Activated naive CD4-positive, alpha-beta T cell treated with anti-CD3 and anti-CD28 coated beads for 36 hours (primary cell): ENCODE measurements at places on chromosomes 1 and 21. TPM values are rescaled to one million over a fixed set of nuclear protein-coding genes. Genes with fewer than 3 reads are reported as not detected.
A peak's percentile ranks its signal among the peaks of the same experiment; 100 is the strongest.

DNA sequence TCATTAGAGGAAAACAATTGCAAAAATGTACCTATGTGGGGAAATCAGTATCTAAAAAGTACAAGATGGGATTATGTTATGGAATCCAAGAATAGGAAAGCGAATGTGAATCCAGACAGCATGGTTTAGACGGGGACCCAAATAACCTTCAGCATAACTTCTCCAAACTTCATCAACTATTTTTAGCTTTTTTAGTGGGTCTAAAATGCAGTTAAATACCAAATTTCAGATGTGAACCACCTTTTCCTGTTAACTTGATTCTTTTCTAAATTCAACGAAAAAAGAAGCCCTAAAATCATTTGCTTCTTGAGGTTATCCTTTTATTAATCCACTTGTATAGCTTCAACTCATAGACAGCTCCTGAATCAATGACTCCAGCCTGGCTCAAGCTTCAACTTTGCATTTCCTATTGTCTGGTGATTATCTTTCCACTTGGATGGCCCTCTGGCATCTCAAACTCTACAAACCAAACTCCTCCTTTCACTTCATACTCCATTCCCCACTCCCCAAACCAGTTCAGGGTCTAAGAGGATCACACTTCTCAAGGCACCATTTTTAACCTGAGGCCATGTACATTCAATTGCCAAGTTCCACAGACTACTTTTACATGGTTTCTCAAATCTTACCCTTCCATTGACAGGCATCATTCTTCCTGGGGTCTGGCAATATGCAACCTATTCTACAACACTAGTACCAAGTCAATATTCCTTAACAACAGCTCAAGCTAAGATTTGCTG is 7.4 kb downstream of the ERRFI1 start:
- DNase-seq = no peak
- no peaks in the 10 kb centered on the region for H3K4me1 ChIP-seq
- peaks cover 15% of the 10 kb centered on the region for H3K27me3 ChIP-seq
- H3K27ac ChIP-seq = no peak overlapping the region

GRCh38 chr1:15885701-15886610 is 38.4 kb downstream of the SPEN start:
- H3K36me3 ChIP-seq = peaks cover 11% of the 10 kb centered on the region
- peak overlapping the region; percentile 16 for H3K4me3 ChIP-seq
- peaks cover 52% of the 10 kb centered on the region for H3K4me1 ChIP-seq
- peak overlapping the region; percentile 20 for H3K27ac ChIP-seq
- peak; percentile 52 for DNase-seq

SOAT1 gene
- total RNA-seq = 38.8 TPM

GRCh38 chr1:200409203-200409760 is 554 bp downstream of the ZNF281 start:
- H3K27me3 ChIP-seq = no peaks in the 10 kb centered on the region
- H3K27ac ChIP-seq = peak overlapping the region; percentile 93
- H3K4me1 ChIP-seq = peaks cover 53% of the 10 kb centered on the region
- DNase-seq = peak; percentile 51
- H3K4me3 ChIP-seq = peak overlapping the region; percentile 96

DNA sequence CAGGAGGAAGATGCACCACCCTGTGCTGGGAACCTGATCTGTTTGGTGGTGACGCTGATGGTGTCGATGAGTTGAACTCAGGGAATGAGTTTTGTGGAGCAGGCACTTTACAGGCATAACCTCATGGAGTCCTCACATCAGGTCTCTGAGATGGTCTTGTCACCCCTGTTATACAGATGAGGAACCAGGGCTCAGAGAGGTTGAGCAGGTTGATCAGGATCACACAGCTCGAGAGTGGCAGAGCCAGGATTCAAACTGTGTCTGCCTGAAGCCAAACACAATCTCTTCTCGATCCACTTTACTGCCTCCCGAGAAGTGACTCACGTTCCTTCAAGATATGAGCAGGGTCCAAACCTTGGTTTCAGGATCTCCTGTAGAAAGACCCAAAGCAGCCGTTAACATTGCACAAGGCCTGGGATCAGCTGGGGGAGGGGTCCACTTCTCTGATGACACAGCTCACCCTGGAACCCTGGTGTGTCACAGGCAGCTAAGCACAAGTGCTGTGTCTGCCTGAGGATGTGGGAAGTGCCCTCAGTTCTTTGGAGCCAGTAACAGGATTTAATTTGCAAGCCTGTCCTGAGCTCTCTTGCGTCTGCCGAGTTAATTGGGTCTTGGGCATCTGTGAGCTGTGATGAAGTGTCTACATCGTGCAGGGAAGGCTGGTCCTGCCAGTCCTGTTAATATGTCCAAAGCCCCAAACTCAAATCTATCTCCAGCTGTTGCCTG is 65.4 kb upstream of the STUM start:
- DNase-seq = no peak
- no peak overlapping the region for H3K4me3 ChIP-seq
- peaks cover 12% of the 10 kb centered on the region for H3K4me1 ChIP-seq
- no peaks in the 10 kb centered on the region for H3K36me3 ChIP-seq
- no peak overlapping the region for H3K27ac ChIP-seq
- peaks cover 5% of the 10 kb centered on the region for H3K27me3 ChIP-seq

- H3K36me3 ChIP-seq = peaks cover 13% of the 10 kb centered on the region
- peaks cover under 1% of the 10 kb centered on the region for H3K27me3 ChIP-seq
- H3K4me1 ChIP-seq = no peaks in the 10 kb centered on the region
- no peak for DNase-seq
- H3K27ac ChIP-seq = no peak overlapping the region
These were observed 6.2 kb upstream of the BMP8A start for GRCh38 chr1:39485046-39485803.

- DNase-seq = no peak
- H3K27ac ChIP-seq = no peak overlapping the region
- H3K27me3 ChIP-seq = no peaks in the 10 kb centered on the region
- peaks cover 18% of the 10 kb centered on the region for H3K36me3 ChIP-seq
- H3K4me3 ChIP-seq = no peak overlapping the region
These were observed 7.6 kb downstream of the SESN2 start for GRCh38 chr1:28266920-28267322.

GRCh38 chr1:25854554-25854953 is 4.7 kb downstream of the AUNIP start:
- DNase-seq = no peak
- no peak overlapping the region for H3K27ac ChIP-seq
- peaks cover 12% of the 10 kb centered on the region for H3K4me1 ChIP-seq

ZBTB8B gene
- total RNA-seq = not detected

DNA sequence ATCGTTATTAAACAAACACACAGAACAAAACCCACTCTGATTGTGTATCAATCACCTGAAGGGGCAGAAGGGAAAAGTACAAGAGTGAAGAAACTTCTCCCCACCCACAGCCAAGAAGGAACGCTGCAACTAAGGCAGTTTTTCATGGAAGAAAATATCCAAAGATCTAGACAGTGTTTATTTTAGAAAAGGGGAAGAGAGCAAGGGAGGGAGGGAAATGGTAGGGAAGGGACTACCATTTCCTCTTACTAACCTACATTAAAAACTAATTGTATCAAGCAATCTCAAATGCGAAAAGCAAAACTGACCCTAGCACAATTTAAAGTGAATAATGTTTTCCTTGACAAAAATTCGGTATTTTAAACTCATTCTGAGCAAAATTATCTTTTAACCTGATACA is 3.5 kb downstream of the NRIP1 start:
- H3K4me3 ChIP-seq = peak overlapping the region; percentile 83
- no peaks in the 10 kb centered on the region for H3K36me3 ChIP-seq
- H3K4me1 ChIP-seq = peaks cover 58% of the 10 kb centered on the region
- DNase-seq = no peak

NOS1AP gene
- 0.42 TPM for total RNA-seq

DNA sequence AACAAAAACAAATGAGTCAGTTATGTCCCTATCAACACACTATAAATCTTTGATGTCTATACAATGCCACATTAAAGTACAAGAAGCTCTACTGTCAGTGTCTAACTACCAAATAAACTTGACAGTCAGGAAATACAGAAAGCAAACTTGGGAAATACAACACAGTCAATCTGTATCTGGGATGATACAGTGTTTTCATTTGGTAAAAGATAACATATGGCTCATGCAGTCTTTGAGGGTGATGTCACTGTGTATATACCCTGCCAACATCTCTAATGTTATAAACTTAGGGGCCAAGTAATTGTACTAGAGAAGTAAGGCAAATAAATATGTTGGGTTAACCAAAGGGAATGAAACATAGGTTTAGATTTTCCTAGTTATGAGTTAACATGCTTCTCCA is 552.5 kb upstream of the ADAMTS5 start:
- no peaks in the 10 kb centered on the region for H3K4me1 ChIP-seq
- no peaks in the 10 kb centered on the region for H3K27me3 ChIP-seq

DMBX1 gene
- not detected for total RNA-seq

CCDC17 gene
- 1.0 TPM for total RNA-seq

- no peak overlapping the region for H3K27ac ChIP-seq
- no peaks in the 10 kb centered on the region for H3K4me1 ChIP-seq
- DNase-seq = no peak
- H3K36me3 ChIP-seq = no peaks in the 10 kb centered on the region
These were observed 11.9 kb downstream of the FMO5 start for GRCh38 chr1:147213271-147213670.

AGMAT gene
- total RNA-seq = 16.2 TPM

DNA sequence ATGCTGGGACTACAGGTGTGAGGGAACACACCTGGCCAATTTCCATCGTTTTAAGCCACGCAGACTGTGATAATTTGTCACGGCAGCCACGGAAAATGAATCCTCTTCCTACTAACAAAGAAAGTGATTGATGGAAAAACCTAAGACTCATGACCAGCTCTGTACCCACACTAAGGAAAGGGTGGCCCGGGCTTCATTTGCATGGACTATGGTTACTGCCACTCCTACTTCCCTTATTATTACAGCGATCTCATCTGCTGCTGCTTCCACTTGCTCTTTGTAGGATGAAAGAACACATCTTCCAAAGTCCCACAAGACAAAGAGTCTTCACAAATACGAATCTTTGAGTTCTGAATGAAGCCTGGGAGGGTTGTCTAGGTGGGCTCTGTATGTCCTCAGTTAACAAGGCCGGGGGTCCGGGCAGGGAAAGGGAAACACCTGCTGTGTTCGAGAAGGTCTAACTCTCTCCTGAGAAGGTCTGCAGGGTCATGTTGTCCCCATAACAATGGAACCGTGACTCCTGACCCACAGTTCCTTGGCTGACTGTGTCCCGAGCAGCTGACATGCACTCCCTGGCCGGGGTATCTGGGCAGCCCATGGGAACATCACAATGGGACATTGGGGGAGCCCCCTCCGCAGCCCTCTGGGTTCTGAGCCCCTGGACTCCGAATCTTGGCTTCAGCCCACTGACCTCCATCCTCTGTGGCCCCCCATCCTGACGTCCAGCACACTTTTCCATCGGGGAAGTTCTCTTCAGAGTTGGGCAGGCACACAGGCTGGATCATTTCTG is 13.3 kb upstream of the TFF1 start:
- no peak overlapping the region for H3K4me3 ChIP-seq
- peaks cover 6% of the 10 kb centered on the region for H3K4me1 ChIP-seq

GRCh38 chr21:34263629-34264028 is 100.2 kb upstream of the KCNE2 start:
- no peak for DNase-seq
- no peak overlapping the region for H3K4me3 ChIP-seq
- peaks cover 10% of the 10 kb centered on the region for H3K36me3 ChIP-seq
- H3K27ac ChIP-seq = no peak overlapping the region
- H3K27me3 ChIP-seq = no peaks in the 10 kb centered on the region
- no peaks in the 10 kb centered on the region for H3K4me1 ChIP-seq

DNA sequence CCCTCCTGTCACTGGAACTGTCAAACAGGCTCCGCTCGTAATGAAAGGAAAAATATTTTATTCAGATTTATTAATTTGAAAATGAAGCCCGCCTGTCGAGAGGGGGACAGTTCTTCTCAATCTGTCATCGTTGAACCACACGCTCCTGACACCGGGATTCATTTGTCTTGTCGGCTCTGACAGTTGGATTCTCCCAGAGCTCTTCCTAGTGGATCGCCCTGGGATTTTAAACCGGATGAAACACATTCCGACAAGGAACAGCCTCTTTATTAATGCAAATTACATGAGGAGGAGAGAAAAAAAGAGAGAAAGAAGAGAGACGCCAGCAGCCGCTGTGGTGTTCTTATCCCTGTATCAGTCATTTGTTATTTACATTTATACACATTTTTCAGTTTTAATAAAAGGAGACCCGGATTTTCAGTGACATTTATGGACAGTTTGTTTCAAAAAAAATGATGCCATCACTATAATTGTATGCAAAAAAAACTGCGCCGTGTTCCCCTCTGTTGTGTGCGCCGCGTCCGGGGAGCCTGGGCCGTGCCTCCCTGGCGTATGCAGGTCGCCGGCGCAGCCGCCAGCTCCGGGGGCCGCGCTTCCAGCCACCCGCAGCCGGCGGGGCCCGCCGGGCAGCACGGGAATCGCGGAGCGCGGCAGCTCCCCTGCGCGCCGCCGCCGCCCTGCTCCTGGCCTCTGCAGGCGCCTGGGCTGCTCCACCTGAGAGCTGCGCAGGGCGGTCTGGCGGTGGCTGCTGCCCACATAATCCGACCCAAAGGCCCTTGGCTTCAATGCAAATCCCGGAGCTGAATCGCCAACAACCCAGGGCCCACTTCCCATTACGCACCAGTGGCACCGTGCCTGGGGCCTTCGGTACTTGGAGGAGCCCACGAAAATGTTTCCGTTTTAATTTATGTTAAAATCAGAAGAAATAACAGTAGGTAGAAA is 237.9 kb upstream of the PBX1 start:
- H3K36me3 ChIP-seq = no peaks in the 10 kb centered on the region
- H3K4me1 ChIP-seq = no peaks in the 10 kb centered on the region
- H3K27me3 ChIP-seq = peaks cover 12% of the 10 kb centered on the region
- DNase-seq = no peak

REN gene
- total RNA-seq = not detected

GRCh38 chr1:219985169-219985568 is 56.8 kb upstream of the SLC30A10 start:
- H3K4me1 ChIP-seq = no peaks in the 10 kb centered on the region
- no peak overlapping the region for H3K4me3 ChIP-seq
- no peak overlapping the region for H3K27ac ChIP-seq
- no peaks in the 10 kb centered on the region for H3K27me3 ChIP-seq

MNDA gene
- total RNA-seq = not detected

- H3K27ac ChIP-seq = no peak overlapping the region
- peaks cover 1% of the 10 kb centered on the region for H3K36me3 ChIP-seq
- H3K4me1 ChIP-seq = peaks cover 9% of the 10 kb centered on the region
- no peak for DNase-seq
- peaks cover 59% of the 10 kb centered on the region for H3K27me3 ChIP-seq
These were observed 1.1 kb downstream of the TRIM58 start for GRCh38 chr1:247857985-247858619.

DNA sequence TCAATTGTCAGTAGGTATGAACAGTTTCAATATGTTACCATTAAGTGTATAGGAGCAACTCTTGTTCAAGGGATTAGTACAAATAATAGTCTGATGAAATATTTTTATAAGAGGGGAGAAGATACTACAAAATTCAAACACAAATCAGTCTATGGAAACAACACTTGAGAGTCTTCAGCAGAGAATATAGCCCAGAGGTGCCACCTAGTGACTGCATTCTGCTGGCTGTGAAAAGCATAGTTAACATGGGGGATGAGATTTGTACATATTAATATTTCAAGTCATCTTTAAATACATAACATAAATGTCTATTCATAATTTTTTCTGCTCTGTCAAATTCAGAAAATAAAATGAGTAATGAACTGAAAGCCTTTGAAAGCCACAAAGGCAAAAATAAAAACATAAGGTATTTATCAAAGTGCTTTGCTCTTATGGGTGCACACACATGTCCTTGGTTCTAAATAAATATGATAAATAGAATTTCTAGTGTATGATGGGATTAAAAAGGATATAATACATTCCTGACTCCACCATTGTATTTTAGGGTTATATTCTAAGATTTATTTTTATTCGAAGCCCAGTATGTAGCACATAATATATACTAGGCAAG is 440.9 kb upstream of the ZRANB2 start:
- no peaks in the 10 kb centered on the region for H3K27me3 ChIP-seq
- H3K27ac ChIP-seq = no peak overlapping the region
- DNase-seq = peak; percentile 36
- no peaks in the 10 kb centered on the region for H3K36me3 ChIP-seq
- H3K4me3 ChIP-seq = no peak overlapping the region

TMEM54 gene
- total RNA-seq = 0.84 TPM

C1orf198 gene
- total RNA-seq = 4.7 TPM

CD53 gene
- 255 TPM for total RNA-seq
